Fibroblast of skin of left biceps (primary cell): ENCODE measurements at places on chromosomes 13 and 19.
A peak's percentile ranks its signal among the peaks of the same experiment; 100 is the strongest.

DNA sequence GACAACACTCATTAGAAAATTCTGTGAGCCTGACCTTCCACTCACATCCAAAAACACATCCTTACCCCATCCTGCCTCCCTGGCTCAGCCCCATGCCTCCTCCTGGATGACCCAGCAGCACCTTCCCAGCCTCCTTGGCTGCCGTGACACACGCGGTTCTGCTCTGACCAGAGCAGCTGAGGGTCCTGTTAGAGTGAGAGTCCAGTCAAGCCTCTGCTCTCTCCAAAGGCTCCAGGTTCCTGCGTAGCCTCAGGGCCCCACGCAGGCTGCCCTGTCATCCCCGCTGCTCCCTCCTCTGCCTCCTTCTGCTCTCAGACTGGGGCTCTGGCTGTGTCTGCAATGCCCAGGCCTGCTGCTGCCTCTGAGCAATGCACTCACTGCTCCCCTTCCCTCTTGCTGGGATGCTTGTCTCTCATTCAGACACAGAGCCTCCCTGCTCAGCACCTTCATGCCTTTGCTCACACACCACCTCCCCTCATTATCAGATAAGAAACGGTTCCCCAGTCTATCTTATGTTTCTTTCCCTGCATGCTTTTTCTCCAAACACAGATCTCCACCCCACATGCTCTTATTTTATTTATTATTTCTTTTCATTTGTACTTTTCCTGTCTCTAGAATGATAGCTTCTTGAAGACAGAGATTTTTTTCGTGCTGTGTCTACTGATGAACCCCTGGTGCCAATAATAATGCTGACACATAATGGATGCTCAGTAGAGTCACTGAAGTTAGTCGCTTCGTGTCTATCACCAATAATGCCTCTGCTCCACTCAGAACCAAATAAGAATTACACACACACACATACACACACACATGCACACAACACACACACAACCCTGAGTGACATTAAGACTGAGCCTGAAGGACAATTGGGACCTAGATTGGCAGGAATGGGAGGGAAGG is 10.2 kb upstream of the SIGLEC6 start:
- no peak for DNase-seq

GRCh38 chr13:50685491-50685890 is 158.0 kb downstream of the DLEU7 start:
- peak; percentile 46 for DNase-seq

DNA sequence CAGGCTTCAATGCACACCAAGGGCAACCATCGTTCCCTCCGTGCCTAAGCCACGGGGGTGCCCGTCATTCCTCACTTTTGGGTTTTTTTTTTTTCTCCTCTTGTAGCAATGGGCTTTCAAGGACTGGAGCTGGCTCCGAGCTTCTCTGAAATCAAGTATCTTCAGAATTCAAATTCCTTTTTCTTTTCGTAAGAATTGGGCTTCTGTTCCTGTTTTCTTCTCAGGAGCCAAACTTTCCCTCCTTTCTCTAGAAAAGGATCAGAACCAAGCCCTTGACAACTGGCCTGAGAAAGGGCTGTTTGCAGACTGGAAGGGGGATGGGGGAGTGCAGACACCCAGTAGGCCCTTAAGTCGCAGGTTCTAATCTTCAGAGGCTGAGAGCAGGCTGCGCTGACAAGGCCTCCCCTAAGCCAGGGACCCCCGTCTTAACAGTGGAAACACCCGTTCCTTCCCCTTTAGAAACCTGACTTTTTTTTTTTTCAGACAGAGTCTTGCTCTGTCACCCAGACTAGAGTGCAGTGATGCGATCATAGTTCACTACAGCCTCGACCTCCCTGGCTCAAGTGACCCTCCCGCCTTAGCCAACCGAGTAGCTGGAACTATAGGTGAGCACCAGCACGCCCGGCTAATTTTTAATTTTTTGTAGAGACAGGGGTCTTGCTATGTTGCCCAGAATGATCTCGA is 51.6 kb downstream of the RFX2 start:
- no peak for DNase-seq

DNA sequence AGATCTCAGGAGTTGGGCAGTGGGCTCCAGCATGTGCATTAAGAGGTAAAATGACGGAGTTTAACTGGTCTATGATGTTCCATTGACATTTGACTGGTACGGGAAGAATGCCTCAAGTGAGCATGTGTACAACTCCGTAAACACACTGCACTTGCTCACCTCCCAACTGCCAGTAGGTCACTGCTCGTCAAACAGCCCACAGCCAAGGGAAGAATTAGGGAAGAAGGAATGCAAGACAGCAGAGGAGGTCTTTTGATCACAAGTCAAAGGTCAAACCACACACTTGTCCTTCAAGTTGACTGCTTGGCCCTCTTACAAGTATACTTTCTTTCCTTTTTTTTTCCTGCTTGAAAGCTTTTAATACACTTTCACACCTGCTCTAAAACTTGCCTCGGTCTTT is 236.7 kb downstream of the B3GLCT start:
- DNase-seq = no peak

DNA sequence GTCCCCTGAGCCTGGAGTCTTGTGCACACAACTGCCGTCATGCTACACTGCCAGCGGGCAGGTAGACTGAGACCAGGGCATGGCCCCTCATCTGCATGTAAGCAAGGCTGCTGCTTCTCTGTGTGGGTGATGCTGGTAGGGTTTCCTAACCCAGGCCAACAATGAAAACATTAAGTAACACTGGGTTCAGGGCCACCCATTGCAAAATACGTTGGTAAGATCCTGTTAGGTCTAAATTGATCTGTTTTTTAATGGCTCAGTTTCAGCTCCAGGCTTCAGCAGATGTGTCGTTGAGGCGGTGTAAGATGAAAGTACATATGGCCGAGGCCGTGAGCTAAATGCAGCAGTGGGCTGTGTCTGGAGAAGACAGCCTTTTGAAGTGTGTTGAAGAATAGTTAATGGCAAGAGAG is 383.4 kb downstream of the IRS2 start:
- no peak for DNase-seq

GRCh38 chr19:36151144-36152018 is 866 bp downstream of the COX7A1 start:
- no peak for DNase-seq

- no peak for DNase-seq
These were observed 2447.7 kb downstream of the PCDH9 start for GRCh38 chr13:64782466-64782865.

GRCh38 chr19:24178207-24178606 is 91.2 kb downstream of the ZNF254 start:
- no peak for DNase-seq

GRCh38 chr13:83214452-83214851 is 667.8 kb downstream of the SLITRK1 start:
- no peak for DNase-seq

GRCh38 chr13:29740961-29741360 is 109.5 kb downstream of the UBL3 start:
- DNase-seq = no peak

- DNase-seq = no peak
These were observed 709 bp downstream of the N4BP2L1 start for GRCh38 chr13:32426990-32427851.

- DNase-seq = no peak
These were observed 31.9 kb downstream of the NFIC start for GRCh38 chr19:3398114-3398899.

- peak; percentile 40 for DNase-seq
These were observed 17.1 kb upstream of the LATS2 start for GRCh38 chr13:21078501-21078900.

DNA sequence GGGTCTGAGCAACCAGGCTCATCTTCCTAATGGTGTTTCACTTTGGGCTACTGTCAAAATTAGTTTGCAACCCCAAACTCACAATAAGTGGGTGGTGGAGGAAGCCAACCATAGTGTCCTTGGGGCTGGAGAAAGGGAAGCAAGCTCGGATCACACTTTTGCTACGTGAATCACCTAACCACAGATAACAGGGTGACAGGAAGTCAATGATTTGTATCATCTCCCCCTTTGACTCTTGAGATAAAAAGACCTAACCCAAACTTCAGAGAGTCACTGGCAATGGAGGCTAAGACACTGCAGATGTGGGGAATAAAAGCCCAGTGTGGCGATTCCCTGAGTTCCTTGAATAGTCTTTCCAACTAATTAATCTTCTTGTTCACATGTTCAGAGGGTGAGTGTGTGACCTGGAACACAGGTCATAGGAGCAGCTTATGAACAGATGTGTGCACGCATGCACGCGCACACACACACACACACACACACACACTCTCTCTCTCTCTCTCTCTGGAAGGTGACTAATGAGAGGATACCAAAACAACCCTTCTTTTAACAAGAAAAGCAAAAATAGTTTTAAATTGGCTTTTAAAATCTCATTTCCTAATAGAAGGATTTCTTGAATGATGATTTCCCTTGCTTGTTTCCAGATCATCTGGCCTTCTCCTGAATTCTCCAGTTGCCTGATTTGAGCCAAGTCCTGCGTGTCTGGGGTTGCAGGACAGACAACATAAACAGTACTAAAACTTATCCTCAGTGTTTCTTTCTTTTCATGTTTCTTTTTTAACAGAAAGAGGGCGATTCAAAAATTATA is 21.2 kb upstream of the DOCK9 start:
- peak; percentile 40 for DNase-seq
